ENCODE measurements at places on chromosomes 16 and 17. TPM values are rescaled to one million over a fixed set of nuclear protein-coding genes. Genes with fewer than 3 reads are reported as not detected.

Gene AATK
- 2.5 TPM for polyA plus RNA-seq

Gene SP6
- polyA plus RNA-seq: 0.27 TPM

Gene PKMYT1
- polyA plus RNA-seq: 3.9 TPM

- no peak for DNase-seq
These were observed 412.0 kb downstream of the SHISA9 start for GRCh38 chr16:13313351-13313750.

DNA sequence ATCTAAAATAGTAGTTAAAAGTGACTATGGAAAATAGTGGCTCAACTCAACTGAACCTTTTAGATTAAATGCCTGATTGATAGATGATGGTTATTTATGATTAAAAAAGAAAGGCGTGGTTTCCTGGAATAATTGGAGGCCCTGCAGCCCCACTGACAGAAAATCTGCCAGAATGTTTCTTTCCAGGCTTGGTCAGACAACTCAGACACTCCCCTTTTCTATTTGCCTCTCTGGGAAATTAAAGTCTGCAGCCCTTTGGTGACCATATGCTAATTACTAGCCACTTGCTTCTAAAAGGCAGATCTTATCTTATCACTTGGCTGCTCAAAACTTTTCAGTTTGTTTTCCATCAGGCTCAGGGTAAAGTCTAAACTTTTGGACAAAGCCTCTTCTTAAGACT lies 506.0 kb downstream of the TMEM114 start:
- no peak for DNase-seq

DNA sequence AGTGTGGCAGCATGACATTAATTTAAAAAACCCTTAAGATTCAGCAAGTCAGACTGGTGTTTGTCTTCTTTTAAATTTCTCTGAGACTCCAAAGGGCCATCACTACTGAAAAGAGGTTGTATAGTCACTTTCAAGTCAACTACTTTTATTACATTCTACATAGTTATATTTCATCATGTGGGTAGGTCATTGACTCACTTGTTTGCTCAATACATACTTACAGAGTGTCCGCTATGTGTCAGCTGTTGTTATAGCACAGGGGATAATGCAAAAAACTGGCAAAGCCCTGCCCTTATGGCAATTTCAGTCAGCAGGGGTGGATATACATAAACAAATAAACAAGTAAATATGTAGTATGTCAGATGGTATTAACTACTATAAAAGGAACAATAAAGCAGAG lies 2.5 kb upstream of the MYH4 start:
- DNase-seq: no peak

DNA sequence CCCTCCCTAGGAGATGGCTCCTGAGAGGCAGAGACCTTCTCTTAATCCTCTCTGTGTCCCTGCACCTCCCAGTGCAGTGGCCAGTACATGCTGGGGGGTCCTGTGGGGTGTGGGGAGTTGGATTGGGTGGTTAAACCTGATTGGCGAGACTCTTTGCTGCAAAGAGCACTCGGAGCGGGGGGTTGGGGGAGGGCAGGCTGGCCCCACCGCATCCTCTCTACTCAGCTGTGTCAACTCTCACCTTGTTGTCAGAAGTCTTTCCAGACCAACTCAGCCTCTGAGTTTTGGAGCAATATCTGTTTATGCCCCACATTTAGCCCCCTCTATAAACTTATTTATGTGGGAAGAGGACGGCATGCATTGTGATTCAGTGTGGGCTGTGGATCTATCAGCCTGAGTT lies 40.0 kb downstream of the SMARCE1 start:
- no peak for DNase-seq

Measured in spleen (tissue), 13 donors.